ENCODE measurements at places on chromosomes 3 and 15. TPM values are rescaled to one million over a fixed set of nuclear protein-coding genes. Genes with fewer than 3 reads are reported as not detected.

GRCh38 chr3:186513386-186513785 is 30.8 kb downstream of the CRYGS start:
- H3K27ac ChIP-seq: no peak overlapping the region
- H3K4me1 ChIP-seq: peaks cover 17% of the 10 kb centered on the region
- no peak overlapping the region for H3K4me3 ChIP-seq

- no peaks in the 10 kb centered on the region for H3K27me3 ChIP-seq
- H3K27ac ChIP-seq: peak overlapping the region; percentile 94
- H3K36me3 ChIP-seq: peaks cover 7% of the 10 kb centered on the region
- H3K4me1 ChIP-seq: peaks cover 37% of the 10 kb centered on the region
Measured at GRCh38 chr15:68819495-68820294, 1.0 kb downstream of the ANP32A start.

GRCh38 chr15:38084289-38084688 is 149.8 kb downstream of the TMCO5A start:
- peak overlapping the region; percentile 35 for H3K4me3 ChIP-seq
- DNase-seq: no peak
- H3K4me1 ChIP-seq: peaks cover 17% of the 10 kb centered on the region
- no peaks in the 10 kb centered on the region for H3K36me3 ChIP-seq
- H3K27me3 ChIP-seq: peaks cover 42% of the 10 kb centered on the region

GRCh38 chr3:37795431-37796061 is 66.1 kb upstream of the CTDSPL start:
- no peaks in the 10 kb centered on the region for H3K4me1 ChIP-seq
- no peak overlapping the region for H3K4me3 ChIP-seq
- no peak for DNase-seq
- H3K27ac ChIP-seq: no peak overlapping the region

DNA sequence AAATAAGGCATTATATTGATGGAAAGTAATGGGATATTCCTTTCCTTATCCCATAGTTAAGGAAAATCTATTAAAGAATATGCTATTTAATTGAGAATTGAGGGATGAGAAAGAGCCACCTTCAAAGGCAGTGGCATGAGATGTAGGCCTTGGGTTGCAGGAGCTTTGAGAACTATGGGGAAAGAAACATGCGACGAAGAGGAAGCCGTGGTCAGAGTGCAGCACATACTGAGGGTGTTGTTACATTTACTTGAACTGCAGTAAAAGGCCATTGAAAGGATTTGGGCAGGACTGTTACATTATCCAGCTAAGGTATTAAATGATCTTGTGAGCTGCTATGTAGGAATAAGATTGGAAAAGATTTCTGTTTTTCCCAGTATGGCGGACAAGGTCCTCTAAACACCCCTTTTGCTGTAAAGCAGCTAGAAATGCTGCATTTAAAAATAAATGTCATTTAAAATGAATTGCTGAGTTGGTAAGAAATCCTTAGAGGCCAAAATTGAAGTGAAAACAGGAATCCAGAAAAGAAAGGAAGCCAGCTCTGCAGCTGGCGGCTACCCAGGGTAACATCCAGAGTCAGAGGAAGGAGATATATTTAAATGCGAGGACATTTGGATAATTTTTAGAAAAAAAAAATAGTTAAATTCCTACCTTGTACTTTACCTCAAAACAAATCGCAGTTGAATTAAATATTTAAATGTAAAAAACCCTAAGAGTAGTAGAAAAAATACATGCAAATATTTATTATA is 61.7 kb downstream of the IL1RAP start:
- H3K4me3 ChIP-seq: no peak overlapping the region
- DNase-seq: no peak

DNA sequence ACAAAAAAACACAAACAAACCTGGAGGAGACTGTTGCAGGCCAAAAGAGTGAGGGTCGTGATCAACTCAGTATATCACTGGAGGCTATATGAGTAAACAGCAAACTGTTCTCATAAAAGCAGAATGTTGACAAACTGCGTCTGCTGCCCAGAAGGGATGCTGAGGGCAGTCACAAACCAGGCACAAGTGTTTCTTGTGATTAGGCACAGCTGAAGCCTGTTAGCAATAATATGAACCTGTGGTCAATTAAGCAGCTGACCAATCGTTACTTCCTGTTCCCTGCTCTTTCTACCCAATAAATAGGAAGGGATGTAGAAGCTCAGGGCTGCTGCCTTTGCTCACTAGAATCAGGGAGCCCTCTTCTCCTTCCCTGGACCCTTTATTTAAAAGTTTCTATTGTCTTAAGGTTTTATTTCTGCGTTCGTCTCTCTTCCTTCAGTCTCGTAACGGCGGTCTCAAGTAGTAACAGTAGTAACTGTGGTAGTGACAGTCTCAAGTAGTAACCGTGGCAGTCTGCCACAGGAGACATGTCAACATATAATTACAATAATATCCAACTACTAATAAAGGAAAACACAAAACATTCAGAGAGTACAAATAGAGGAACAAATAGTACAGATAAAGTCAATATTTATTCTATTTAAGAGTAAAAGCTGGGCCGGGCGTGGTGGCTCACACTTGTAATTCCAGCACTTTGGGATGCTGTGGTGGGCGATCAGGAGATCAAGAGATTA is 698.4 kb upstream of the CCDC54 start:
- peaks cover 5% of the 10 kb centered on the region for H3K27me3 ChIP-seq
- H3K36me3 ChIP-seq: no peaks in the 10 kb centered on the region
- DNase-seq: no peak
- H3K4me1 ChIP-seq: no peaks in the 10 kb centered on the region
- H3K27ac ChIP-seq: no peak overlapping the region
- no peak overlapping the region for H3K4me3 ChIP-seq

DNA sequence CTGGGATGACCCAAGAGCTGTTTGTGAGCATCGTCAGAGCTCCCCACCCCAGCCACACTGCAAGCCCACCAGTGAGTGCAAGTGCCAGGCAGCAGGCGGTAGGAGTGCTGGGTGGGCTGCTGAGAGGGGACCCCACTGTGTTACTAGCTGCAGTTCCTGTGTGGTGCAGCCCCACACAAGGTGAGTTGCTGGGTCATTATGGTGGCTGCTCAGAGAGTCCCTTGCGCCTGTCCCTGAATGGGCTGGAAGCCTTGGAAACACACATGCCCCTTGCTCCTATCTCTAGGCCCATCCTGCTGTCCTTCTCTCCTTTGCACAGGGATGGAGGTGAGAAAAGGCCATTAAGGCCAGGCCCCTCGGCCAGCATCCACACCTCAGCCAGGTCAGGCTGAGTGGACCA is 83.7 kb downstream of the SEC22A start:
- no peaks in the 10 kb centered on the region for H3K36me3 ChIP-seq
- no peak overlapping the region for H3K27ac ChIP-seq
- no peaks in the 10 kb centered on the region for H3K27me3 ChIP-seq
- no peaks in the 10 kb centered on the region for H3K4me1 ChIP-seq

- peaks cover 2% of the 10 kb centered on the region for H3K36me3 ChIP-seq
- no peaks in the 10 kb centered on the region for H3K27me3 ChIP-seq
- DNase-seq: no peak
- H3K4me1 ChIP-seq: no peaks in the 10 kb centered on the region
- H3K27ac ChIP-seq: no peak overlapping the region
Measured at GRCh38 chr3:157261000-157261399, 101.1 kb upstream of the CCNL1 start.

DNA sequence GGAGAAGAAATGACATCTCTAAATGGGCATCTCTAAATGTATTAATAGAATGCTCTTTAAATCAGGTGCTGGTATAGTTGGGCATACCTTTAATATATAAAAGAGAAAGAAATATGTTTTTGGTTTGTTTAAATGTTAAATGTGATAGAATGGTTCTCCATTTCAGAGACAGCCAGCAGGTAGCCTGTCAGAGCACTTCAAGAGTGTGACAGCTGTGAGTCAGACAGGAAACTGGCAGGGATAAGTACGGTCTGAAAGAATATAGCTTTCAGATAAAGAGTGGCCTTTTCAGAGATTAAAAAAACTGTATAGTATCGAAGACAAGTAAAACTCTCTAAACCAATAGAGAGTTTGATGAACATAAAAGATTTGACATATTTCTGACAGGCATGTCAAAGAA is 654.1 kb downstream of the IGSF11 start:
- no peaks in the 10 kb centered on the region for H3K36me3 ChIP-seq
- H3K4me3 ChIP-seq: no peak overlapping the region
- no peak for DNase-seq
- no peak overlapping the region for H3K27ac ChIP-seq
- no peaks in the 10 kb centered on the region for H3K27me3 ChIP-seq

- H3K4me3 ChIP-seq: no peak overlapping the region
- peak; percentile 51 for DNase-seq
- peaks cover 26% of the 10 kb centered on the region for H3K27me3 ChIP-seq
- H3K4me1 ChIP-seq: peaks cover 4% of the 10 kb centered on the region
- no peak overlapping the region for H3K27ac ChIP-seq
Measured at GRCh38 chr15:59492389-59493377, 54.7 kb downstream of the FAM81A start.

- peaks cover 11% of the 10 kb centered on the region for H3K4me1 ChIP-seq
- H3K27ac ChIP-seq: peak overlapping the region; percentile 90
- peaks cover 59% of the 10 kb centered on the region for H3K36me3 ChIP-seq
- no peak for DNase-seq
- H3K27me3 ChIP-seq: no peaks in the 10 kb centered on the region
Measured at GRCh38 chr3:197518881-197519421, 36.8 kb downstream of the BDH1 start.

DNA sequence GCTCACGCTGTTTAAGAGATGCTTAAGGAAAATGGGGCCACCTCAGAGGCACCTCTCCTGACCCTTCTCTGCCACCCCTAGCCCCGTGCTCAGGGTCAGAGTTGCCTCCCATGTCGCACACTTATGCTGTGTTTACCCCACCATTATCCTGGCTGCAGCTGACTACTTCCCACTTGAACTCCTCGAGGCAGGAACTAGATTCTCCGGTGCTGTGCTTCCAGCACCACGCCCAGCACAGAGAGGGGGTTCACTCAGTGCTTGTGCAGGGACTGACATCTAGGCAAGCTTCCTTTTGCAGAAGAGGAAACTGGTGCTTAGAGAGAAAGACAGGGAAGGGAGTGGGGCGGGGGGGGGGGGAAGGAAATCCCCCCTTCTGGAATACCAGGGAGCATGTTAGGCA is 340.1 kb downstream of the RORA start:
- no peak overlapping the region for H3K4me3 ChIP-seq
- no peaks in the 10 kb centered on the region for H3K36me3 ChIP-seq
- peaks cover 18% of the 10 kb centered on the region for H3K27me3 ChIP-seq

GRCh38 chr3:16463914-16464313 is 49.6 kb downstream of the RFTN1 start:
- H3K27ac ChIP-seq: peak overlapping the region; percentile 54
- H3K4me3 ChIP-seq: peak overlapping the region; percentile 2
- H3K4me1 ChIP-seq: peaks cover 49% of the 10 kb centered on the region
- peaks cover 34% of the 10 kb centered on the region for H3K36me3 ChIP-seq

DNA sequence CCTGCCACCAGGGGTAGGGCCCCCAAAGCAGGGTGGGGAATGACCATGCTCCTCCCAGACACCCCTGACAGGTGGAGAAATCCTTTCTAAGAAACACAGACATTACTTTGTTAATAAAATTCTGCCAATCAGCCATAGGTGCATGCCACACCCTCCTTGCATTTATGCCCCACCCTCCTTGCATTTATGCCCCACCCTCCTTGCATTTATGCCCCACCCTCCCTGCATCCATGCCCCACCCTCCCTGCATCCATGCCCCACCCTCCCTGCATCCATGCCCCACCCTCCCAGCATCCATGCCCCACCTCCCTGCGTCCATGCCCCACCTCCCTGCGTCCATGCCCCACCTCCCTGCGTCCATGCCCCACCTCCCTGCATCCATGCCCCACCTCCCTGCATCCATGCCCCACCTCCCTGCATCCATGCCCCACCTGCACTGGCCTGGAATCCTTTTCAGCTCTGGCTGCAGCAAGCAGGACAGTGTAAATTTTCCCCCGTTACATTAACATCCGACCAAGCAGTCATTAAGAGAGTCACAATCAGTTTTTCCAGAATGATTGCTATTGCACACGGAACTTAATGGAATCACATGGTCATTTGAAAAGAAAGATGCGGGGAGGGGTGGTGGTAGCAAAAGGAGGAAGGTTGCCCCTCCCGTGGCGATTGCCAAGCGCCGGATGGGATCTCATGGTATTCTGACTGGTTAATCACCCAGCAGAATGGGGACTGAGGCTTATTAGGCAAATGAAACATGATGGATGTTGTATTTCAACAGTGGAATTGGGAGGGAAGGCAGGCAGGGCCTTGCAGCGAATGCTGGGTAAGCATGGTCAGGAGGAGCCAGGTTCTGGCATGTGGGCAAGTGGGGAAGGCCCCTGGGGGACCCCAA is 91.2 kb downstream of the TLE3 start:
- H3K27ac ChIP-seq: no peak overlapping the region
- no peaks in the 10 kb centered on the region for H3K4me1 ChIP-seq
- H3K36me3 ChIP-seq: peaks cover 6% of the 10 kb centered on the region
- H3K4me3 ChIP-seq: no peak overlapping the region

GRCh38 chr3:127217596-127218453 is 24.9 kb downstream of the PRR23E start:
- H3K36me3 ChIP-seq: no peaks in the 10 kb centered on the region
- peaks cover 15% of the 10 kb centered on the region for H3K27me3 ChIP-seq
- H3K27ac ChIP-seq: no peak overlapping the region
- H3K4me1 ChIP-seq: no peaks in the 10 kb centered on the region
- H3K4me3 ChIP-seq: no peak overlapping the region

DNA sequence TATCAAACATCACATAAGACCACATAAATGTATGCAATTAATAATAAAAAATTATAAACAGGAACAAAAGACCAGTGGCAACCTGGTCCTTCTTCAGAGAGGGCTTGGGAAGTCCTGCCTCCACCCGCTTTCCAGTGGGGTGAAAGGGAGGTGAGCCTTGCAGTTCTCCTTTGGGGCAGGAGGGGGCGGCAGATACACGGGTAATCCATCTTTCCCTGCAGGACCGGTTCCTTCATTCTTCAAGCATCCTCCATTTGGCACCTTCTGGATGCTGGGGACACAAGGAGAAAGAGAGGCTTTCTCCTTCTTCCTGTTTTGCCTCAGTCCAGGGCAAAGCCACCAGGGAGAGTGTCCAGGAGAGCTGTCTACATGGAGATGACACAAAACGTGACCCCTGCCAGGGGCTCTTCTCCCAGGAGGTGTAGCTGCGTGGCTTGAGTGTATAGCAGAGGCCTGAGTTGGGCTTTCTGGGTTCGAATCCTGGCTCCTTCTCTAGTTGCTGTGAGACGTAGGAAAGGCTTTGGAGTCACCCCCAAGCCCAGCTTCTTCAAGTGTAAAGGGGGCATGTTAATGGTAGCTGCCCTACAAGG is 23.2 kb downstream of the RPLP1 start:
- H3K4me1 ChIP-seq: peaks cover 3% of the 10 kb centered on the region
- no peaks in the 10 kb centered on the region for H3K36me3 ChIP-seq
- DNase-seq: peak; percentile 76
- H3K27ac ChIP-seq: no peak overlapping the region
- no peak overlapping the region for H3K4me3 ChIP-seq

The THBS1 gene
- total RNA-seq: 5.4 TPM

The KIF7 gene
- total RNA-seq: 0.14 TPM

The BLM gene
- 36.6 TPM for total RNA-seq

The BMF gene
- 20.6 TPM for total RNA-seq

The CELSR3 gene
- total RNA-seq: 16.2 TPM

The POPDC2 gene
- total RNA-seq: 3.4 TPM

The CCR1 gene
- total RNA-seq: 58.6 TPM

The IFRD2 gene
- total RNA-seq: 59.0 TPM

The PATL2 gene
- total RNA-seq: 55.2 TPM
